IPS DF 19.7 (cell line): ENCODE measurements at places on chromosomes 3 and 15.
A peak's percentile ranks its signal among the peaks of the same experiment; 100 is the strongest.

DNA sequence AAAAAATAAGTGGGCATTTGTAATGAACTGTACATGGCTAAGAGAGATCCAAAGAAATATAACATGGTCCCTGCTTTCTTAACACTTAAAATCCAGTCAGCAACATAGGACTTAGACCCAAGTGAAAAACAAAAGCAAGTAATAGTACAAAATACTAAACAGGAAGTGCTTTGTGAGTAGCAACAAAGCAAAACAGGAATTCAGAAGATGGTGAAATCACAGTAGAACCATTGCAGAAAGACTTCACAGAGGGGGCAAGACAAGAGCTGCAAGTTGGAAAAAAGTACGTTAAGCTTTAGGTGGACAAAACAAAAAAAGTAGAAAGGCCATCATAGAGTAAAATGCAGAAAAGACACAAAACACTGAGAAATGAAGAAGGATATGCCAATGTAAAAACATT is 116.0 kb downstream of the TBC1D5 start:
- no peak for DNase-seq

DNA sequence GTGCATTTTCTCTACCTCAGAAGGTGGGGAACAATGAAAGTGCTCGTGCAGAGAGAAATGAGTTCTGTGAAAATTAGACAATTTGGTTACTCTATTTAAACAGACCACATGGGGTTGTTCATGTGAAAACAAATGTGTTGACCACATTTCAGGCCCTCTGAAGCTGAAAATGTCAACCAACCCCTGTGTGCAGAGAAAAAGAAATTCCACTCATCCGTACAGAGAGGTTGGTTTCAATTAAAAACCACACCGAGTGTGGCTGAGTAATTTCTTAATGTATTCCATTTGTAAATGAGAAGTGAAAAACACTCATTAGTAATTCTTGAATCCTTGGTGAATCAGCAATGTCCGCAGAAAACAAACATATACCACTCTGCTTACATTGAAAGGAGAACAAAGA is 46.9 kb upstream of the SLC7A14 start:
- no peak for DNase-seq

- no peak for DNase-seq
Observed at GRCh38 chr3:59085976-59086375, 36.2 kb upstream of the CFAP20DC start.

- DNase-seq, result no peak
Observed at GRCh38 chr15:46751303-46751702, 966.0 kb upstream of the SEMA6D start.

DNA sequence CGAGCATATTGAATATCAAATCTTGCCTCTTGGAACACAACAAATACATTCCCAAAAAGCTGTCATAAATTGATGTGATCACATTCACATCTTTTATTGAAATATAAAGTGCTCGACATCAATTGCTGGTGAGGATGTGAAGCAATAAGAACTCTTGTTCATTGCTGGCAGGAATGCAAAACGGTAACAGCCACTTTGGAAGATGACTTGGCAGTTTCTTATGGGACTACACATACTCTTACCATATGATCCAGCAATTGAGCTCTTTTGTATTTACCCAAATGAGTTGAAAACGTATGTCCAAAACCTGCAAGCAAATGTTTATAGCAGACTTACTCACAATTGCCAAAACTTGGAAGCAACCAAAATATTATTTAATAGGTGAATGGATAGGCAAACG is 234.9 kb downstream of the CACNA2D3 start:
- DNase-seq, result no peak

DNA sequence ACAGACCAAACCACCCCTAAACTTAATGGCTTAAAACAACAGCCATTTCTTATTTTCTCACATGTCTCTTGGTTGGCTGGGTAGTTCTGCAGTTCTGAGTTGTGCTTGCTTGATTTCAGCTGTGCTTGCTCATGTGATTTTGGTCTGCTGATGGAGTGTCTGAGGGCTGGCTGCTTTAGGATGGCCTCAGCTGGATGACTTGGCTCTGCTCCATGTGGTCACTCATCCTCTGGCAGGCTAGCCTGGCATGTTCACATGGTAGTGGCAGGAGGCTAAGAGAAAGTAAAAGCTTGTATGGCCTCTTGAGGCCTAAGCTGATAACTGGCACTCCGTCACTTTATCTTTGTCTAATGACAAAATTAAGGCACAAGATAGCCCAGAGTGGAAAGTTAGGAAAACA is 4.1 kb downstream of the SV2B start:
- no peak for DNase-seq

DNA sequence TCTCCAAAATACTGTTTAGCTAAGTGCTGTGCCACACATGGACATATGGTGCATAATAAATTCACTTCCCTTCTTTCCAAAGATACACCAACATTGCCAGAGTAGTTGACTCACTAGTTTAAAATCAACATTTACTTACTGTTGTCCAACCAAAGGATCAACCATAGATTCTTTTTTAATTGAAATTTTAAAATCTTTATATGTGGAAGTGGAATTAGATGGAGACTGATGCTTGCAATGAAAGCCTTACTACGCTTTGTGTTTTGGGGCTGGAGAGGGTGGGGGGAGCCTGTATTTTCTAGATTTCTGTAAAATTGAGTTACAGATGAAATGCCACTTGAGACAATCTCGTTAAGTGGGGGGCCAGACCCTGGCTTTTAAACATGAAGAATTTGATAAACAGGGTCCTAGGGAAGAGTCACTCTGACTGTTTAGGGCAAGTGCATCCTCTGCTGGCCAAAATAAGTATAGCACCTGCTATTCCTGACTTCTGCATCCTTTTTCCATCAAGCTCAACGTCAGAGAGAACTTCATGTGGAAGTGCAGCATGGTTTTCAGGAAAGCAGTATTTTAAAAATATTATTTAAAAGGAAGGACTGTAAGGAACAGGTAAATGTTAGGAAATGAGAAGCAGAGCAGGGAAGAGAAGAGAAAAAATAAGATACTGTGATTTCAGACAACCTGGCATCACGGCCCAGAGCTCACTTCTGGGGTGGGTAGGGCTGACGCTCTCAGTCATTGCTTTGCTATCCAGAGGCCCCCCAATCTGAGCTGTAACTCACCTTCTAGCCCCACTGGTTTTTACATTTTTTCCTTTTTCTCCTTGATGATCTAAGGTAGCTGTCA is 76.7 kb downstream of the BOC start:
- DNase-seq, result no peak

GRCh38 chr15:75056036-75056435 is 32.6 kb downstream of the PPCDC start:
- no peak for DNase-seq

- no peak for DNase-seq
Observed at GRCh38 chr3:33165372-33165771, 51.6 kb downstream of the CRTAP start.

- DNase-seq, result no peak
Observed at GRCh38 chr15:100671858-100672543, 69.6 kb downstream of the ASB7 start.

GRCh38 chr3:66227915-66228314 is 7.1 kb downstream of the SLC25A26 start:
- no peak for DNase-seq

GRCh38 chr3:79604681-79605080 is 163.1 kb downstream of the ROBO1 start:
- DNase-seq, result no peak

DNA sequence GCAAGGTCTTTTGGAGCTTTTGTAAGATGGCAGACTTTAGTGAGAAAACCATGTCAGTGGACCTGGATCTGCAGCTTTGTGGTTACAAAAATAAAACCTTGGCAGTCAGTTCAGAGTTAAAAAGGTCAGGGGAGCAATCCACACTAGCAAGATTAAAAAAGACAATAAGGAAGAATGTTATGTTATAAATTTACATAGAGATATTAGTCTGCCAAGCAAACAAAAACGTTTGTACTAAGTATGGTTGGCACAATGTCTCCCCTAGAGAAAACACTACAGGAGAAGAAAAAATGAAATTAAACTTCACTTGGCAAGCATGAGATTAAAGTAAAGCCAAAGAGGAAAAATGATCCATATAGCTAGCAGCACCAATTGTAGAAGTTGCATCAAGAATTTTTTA is 205.0 kb downstream of the LSAMP start:
- no peak for DNase-seq

DNA sequence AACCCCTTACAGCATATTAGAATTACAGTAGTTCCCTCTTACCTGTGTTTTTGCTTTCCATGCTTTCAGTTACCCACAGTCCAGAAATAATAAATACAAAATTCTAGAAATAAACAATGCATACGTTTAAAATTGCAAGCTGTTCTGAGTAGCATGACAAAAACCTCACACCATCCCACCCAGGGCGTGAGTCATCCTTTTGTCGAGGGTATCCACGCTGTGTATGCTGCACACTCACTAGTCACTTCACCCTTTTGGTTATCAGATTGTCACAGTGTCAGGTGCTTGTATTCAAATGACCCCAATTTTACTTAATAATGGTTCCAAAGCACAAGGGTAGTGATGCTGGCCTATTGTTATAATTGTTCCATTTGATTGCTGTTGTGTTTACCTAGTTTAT is 72.5 kb upstream of the P3H2 start:
- DNase-seq, result no peak

DNA sequence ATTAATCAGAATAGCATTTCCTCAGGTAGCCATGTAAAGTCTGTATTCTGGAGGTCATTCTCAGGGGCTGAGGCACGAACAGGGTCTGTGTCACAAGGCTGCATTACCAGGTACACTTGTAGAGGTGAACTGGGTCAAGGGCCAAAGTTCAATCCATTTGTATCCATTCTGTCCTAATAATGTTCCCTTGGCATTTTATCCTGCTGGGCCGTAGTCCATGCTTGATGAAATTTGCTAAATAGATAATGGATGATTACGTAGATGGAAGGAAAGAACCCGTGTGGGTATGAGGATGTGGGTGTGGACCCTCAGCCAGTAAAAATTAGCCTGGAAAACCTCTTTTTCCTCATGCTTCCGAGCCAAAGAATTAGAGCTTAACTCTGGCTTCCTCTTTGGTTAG is 785.9 kb downstream of the GRM7 start:
- no peak for DNase-seq

GRCh38 chr3:119819806-119820205 is 37.9 kb downstream of the NR1I2 start:
- DNase-seq, result no peak

DNA sequence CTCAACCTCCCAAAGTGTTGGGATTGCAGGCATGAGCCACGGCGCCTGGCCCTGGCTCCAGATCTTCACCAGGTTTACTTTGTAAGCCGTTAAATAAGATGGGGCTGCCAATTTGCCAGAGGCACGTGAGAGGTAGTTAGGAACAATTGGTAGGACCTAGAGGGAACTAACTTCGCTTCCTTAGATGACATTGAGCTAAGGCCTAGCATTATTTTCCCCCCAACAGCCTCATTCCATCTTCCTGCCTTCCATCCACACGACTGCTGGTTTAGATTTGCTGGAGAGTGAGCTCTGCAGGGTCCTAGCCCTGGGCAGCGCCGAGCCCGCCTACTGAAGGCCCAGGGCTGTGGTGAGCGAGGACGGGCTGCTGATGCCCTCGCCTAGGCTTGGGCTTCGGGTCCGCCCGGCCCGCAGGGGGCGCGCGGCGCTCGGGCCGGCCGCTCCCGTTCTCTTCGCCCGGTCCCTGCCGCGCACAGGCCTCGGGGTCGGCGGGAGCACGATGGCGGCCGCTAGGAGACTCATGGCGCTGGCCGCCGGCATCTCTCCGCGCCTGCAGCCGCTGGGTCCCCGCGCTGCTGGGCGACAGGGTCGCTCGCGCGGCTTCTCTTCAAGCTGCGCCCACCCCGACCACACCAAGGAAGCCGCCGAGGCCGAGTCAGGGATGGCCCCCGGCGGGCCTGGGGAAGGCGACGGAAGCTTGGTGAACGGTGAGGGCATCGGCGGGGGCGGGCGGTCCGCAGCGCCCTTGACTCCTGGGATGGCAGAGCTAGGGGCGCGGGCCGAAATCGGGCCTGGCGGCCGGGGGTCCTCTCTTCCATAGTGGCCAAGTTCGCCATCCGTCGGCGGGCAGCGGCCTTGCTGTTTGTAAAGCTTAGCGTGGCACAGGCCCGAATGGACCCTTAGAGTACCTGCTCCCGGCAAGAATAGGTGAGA is 21.9 kb downstream of the DHX30 start:
- peak; percentile 74 for DNase-seq

DNA sequence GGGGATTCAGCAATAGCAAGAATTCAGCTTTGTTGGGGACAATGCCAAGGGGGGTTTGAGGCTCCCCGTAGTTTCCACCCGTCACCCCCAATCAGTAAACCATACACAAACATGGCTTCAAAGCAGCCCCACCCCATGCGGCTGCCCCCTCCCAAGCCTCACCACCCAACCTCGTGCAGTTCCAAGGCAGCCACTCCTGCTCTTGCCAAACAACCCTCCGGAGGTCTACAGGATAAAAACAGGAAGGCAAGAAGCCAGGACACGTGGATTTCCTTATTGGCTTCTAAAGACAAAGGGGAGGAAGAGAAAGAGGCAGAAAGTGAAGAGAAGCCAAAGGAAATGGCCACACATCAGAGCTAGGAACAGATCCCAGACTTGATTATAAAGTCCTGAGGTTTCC is 121.1 kb downstream of the SHQ1 start:
- DNase-seq, result no peak

- DNase-seq, result no peak
Observed at GRCh38 chr3:27758083-27758482, 36.0 kb upstream of the EOMES start.

- DNase-seq, result peak; percentile 76
Observed at GRCh38 chr3:112086076-112086854, at the start of gene C3orf52. Gene C3orf52 (plus strand): TSS chr3:112086389. CDS start chr3:112086408, 19 bp downstream.

GRCh38 chr15:99749386-99749785 is 16.1 kb upstream of the LYSMD4 start:
- no peak for DNase-seq

GRCh38 chr15:29887721-29888120 is 65.5 kb upstream of the TJP1 start:
- DNase-seq, result no peak

GRCh38 chr3:142861926-142862325 is 27.0 kb downstream of the PCOLCE2 start:
- no peak for DNase-seq
